Stimulated activated CD4-positive, alpha-beta T cell treated with anti-CD3 and anti-CD28 coated beads, Interleukin-12 subunit alpha, Interleukin-12 subunit beta, amount 100 ng/mL, for 24 hours (primary cell): ENCODE measurements at places on chromosomes 1 and 21.

DNA sequence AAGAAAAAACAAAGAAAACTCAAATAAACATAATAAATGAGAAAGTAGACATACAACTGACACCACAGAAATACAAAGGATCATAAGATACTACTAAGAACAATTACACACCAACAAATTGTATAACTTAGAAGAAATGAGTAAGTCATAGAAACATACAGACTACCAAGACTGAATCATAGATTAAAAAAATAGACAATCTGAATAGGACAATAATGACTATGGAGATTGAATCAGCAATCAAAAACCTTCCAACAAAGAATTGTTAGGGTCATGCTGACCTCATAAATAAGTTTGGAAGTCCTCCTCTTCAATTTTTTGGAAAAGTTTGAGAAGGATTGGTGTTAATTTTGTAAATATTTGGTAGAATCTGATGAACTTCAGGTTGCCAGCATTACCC is 159.0 kb downstream of the PTBP2 start:
- no peak for DNase-seq

DNA sequence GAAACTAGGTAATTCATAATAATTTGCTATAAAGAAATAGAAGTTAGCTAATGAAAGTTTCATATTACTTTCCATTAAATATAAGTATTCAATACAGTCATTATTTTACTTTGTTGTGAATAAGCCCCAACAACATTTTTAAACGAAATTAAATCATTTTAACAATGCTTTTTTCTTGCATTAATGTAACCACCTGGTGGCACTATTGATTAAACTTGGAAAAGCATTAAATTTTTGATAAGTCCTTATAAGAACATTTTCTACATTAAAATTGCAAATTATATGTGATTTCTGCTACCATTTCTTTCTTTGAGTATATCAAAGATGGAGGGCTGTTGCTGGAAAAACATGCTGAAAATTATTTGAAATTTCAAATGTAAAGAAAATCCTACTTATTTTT is 918.8 kb upstream of the TMPRSS15 start:
- no peak for DNase-seq

- DNase-seq, result no peak
Observed at GRCh38 chr1:181347495-181348390, 135.6 kb upstream of the CACNA1E start.

- no peak for DNase-seq
Observed at GRCh38 chr1:28456078-28456477, 49.8 kb upstream of the RCC1 start.

- no peak for DNase-seq
Observed at GRCh38 chr1:197143276-197143675, 3.2 kb downstream of the ASPM start.

- DNase-seq, result no peak
Observed at GRCh38 chr1:166703726-166704462, 135.4 kb upstream of the POGK start.

DNA sequence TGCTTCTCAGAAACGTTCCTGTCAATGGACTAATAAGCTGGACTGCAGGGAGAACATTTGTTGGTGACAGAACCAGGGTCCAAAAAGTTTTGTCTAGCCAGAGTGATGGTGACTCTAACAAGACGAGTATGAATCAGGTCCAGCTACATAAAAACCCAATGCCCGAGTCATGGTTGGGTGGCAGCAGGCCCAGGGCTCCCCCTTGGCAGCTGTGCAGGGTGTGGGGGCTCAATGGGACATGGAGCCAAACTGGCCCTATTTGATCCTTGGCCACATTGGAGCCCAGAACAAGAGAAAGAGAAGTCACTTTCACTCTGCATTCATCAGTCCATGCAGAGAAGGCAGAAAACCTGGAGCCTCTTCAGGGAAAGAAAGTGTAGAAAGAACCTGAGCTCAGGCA is 37.9 kb upstream of the TENT5C start:
- DNase-seq, result no peak

DNA sequence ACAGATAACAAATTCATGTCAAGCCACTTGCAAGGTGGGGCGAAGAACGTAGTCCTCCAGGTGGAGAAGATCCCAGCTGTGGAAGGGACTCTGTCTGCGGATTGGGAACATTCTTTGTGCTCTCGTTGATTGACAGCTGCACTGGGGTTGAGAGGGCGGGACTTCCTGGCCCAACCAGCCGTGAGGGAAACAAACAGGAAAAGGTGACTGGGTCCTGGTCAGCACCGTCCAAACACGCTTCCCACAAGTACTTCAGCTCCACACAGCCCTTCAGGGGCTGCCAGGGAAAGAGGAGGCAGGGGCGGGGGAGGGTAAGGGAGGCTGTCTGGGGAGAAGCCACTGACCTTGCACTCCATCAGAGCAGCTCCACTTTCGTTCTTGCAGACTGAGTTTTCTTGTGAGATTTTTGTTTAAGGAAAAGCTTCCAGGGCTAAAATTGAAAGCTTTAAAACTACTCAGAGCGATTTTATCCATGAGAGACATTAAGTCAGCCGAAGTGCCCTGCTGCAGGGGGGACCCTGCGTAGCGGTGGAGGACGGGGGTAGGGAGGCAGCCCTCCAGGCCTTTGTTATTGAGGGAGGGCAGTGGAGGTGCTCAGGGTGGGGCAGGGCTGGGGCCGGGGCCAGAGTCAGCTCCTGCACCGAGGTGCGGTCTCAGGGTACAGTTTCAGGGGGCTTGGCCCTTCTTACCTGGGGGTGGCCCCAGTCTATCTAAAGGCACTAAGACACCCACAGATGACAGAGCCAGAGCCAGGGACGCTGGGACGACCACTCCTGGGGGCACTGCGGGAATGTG is 21.6 kb upstream of the STUM start:
- no peak for DNase-seq

- DNase-seq, result no peak
Observed at GRCh38 chr1:48943826-48944225, 167.1 kb upstream of the BEND5 start.

DNA sequence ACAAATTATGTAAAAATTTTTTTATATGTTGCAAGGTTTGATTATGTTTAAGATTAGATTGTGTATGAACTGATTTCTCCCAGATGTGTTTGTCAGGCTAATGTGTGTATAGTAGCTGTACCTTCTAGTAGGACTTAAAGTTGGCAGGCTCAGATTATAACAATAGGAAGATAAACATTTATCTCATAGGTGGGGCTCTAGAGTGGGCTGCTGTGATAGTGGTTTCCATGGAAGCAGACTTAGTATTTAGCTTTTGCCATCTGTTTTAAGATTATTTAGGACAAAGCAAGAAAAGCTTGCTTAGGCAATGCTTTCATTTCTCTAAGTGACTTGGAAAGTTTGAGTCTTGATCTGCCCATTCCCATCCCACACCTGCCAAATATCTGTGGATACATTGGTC is 187.7 kb upstream of the CACYBP start:
- DNase-seq, result no peak

GRCh38 chr1:228013935-228014930 is 7.4 kb downstream of the WNT3A start:
- no peak for DNase-seq

DNA sequence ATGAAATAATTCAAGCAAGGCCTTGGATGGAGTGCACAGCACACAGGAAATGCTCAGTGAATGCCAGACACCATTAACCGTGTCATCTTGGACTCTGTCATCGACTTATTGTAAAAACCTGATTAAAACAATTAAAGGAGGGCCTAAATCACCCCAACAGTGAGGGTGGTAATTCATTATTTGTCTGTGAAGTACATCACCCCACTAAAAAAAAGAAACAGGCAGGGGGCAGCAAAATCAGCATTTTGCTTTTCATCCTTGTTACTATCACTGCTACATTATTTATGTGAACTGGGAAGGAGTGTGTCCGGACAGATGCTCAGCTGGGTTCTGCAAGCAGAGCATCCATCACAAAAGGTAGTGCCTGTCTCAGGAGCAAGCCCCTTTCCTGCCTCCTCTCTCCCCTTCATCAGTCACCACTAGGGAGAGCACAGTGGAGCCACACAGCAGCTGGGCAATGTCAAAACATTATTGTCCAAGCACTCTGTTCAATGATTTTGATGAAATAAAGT is 98.5 kb downstream of the RERE start:
- no peak for DNase-seq

GRCh38 chr1:244552336-244552735 is 91.3 kb downstream of the CATSPERE start:
- no peak for DNase-seq

GRCh38 chr1:162889989-162890388 is 29.0 kb upstream of the CCDC190 start:
- no peak for DNase-seq

GRCh38 chr1:202802998-202803932 is 5.0 kb downstream of the KDM5B start:
- DNase-seq, result no peak

DNA sequence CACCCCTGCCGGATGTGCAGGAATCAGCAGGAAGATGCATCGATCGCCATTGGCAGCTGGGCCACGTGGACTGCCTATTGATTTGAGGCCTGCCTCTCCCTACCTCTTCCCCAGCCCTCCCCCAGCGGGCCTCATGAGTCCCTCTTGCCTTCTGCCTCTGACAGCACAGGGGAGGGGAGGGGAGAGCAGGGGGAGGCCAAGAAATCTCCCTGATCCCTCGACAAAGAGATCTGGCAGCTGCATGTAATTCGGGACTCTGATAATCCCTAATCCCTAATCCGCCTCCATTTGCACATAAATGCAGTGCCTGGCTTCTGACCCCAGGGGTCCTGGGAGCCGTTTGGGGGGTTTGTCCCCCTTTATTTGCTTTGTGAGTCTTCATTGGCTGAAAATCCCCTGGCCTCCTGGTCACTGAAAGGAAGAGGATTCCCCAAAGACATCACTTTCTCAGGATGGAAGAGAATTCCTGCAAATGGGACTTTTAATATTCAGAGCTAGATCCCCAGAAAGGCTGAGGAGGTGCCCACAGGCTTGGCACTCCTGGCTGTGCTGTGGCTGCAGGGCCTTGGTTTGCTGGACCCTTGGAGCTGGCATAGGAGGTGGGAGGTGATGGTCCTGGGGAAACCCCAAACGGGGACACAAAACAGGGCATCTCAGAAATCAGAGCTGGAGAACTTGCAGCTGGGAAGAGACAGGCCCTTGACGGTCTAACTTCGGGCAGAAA is 239.4 kb upstream of the POU3F1 start:
- no peak for DNase-seq

DNA sequence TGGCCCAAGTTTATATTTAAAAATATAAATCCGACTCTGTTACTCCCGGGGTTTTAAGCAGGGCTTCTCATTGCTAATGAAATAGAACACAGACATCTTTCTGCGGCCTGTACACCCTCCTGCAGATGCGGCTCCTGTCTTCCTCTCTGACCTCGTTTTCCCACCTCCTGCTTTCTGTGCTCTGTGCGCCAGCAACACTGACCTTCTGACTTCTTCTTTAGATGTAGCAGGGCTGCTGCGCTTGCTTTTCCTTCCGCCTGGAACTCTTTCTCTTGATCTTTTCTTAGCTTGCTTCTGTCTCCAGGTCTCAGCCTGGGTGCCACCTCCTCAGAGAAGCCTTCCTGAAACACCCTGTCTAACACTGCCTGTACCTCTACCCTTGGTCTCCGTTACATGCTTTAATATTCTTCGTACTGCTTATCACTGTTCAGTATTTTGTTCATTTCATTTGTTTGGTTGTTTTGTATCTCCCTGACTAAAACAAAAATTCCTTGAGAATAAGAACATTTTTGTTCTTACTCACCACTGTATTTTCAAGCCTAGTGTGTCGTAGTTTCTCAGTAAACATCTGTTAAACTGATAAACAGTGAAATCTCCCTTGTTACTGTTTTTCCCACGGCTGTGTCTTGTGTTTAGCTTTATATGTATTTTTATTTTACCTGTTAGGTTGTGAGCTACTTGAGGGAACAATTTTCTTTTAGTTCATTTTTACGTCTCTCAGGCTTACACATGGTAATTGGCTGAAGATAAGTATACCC is 79.0 kb downstream of the ST3GAL3 start:
- no peak for DNase-seq
